ENCODE measurements at places on chromosomes 16 and 17.

- DNase-seq: no peak
Observed at GRCh38 chr16:19844945-19845641, 39.6 kb downstream of the GPRC5B start.

GRCh38 chr17:43809121-43809520 lies 23.8 kb downstream of the MPP3 start:
- DNase-seq: no peak

DNA sequence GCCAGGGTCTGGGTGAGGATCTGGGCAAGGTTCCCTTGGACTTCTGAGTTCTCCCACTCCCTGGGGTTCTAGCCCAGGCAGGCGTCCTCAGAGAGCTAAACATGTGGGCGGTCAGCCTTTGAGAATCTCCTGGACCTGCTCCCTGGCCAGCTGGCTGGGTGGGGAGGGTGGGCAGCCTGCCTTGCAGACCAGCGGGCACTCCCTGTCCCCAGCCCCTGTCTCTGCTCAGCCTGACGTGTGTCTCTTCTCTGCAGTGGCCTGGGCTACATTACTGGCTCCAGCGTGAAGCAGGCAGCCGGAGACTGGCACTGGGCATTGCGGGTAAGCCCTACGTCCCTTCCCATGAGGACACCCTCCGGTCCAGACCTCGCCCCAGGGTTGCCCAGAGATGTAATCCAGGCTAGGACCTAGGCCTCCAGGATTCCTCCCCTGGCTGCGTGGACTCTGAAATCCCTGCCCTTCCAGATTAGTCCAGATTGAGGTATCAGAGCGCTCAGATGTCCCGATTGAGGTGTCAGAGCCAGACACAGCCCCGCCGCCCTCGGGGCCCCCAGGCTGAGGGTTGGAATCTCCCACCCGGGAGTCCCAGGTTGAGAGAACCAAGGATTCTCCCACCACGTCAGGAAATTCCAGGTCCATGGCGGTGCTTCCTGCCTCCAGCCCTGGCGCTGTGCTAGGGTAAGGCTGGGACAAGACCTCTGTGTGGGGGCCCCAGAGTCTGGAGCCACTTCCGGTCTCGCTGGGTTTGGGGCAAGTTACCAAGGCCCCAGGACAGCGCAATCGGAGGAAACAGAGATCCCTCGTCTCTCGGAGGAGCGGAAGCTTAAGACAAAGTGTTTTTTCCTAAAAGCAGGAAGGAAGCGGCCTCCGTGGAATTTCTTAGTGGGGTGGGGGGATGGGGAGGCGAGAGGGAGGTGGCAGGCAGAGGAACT lies 24.1 kb downstream of the MYBBP1A start:
- DNase-seq: no peak

GRCh38 chr16:57863434-57864160 lies 61.3 kb upstream of the KIFC3 start:
- DNase-seq: no peak

GRCh38 chr17:64135000-64135399 lies 5.1 kb upstream of the ERN1 start:
- DNase-seq: no peak

GRCh38 chr16:19389246-19389645 lies 28.4 kb upstream of the TMC5 start:
- DNase-seq: no peak

GRCh38 chr17:75439287-75439686 lies 17.1 kb upstream of the TMEM94 start:
- no peak for DNase-seq

- DNase-seq: no peak
Observed at GRCh38 chr16:56950455-56950854, 11.3 kb upstream of the CETP start.

DNA sequence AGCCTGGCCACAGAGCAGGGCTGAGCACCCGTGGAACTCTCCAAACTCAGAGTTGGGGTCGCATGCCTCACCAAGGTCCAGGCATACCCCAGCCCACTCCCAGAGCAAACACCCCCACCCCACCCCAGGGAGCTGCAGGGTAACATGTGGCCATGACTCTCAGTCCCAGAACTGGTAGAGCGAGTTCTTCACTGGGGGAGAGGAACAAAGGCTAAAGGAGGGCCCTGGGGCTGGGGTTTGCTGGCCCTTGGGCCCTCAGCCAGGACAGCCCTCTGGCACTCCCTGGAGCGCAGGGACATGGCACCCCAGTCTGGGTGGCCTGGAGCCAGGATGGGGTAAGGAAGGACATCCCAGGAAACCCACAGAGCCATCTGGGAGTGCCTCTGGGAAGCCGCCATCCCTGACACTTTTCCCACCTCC lies 4.2 kb downstream of the HID1 start:
- DNase-seq: no peak

DNA sequence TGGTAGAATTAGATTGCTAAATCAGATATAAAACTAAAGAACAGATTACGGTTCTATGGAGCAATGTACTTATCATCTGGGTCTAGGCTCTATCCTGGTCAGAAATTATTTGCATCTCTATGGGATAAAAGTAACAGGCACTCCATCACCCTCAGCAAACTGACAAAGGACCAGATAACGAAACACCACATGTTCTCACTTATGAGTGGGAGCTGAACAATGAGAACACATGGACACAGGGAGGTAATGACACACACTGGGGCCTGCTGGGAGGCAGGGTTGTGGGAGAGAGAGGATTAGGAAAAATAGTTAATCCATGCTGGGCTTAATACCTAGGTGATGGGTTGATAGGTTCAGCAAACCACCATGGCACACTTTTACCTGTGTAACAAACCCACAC lies 61.9 kb downstream of the MPHOSPH6 start:
- DNase-seq: no peak

DNA sequence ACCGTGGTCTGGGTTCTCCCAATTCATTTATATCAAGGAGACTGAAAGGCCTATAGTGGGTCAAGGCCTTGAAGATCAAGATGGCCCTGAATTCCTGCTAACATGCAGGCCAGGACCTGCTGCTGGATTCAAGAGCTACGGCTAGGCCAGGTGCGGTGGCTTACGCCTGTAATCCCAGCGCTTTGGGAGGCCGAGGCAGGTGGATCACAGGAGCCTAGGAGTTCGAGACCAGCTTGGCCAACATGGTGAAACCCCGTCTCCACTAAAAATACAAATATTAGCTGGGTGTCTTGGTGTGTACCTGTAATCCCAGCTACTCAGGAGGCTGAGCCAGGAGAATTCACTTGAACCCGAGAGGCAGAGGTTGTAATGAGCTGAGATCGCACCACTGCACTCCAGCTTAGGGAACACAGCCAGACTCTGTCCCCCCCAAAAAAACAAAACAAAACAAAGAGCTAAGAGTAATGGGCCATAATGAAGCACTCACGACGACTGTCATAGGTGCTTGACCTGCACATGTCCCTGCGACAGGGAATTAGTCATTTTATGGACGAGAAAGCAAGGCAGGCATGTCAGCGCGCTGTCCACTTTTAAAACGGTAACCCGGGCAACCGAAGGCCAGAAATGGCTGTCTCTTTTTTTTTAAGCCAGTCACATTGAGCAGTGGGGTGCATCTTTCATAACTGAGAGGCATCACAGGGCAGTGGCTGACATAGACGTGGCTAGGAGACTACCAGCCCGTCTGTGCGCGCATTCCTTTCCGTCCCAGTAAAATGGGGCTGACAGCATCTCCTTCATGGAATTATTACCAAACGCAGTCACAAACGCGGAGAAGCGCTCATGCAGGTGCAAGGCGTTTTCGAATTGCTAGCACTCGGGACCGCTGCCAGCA lies 1.0 kb upstream of the FBRS start:
- no peak for DNase-seq

- no peak for DNase-seq
Observed at GRCh38 chr17:7834542-7834956, 532 bp downstream of the KDM6B start.

GRCh38 chr17:31226373-31226772 lies 70.7 kb downstream of the OMG start:
- no peak for DNase-seq

- no peak for DNase-seq
Observed at GRCh38 chr17:32342603-32343325, 791 bp upstream of the C17orf75 start.

DNA sequence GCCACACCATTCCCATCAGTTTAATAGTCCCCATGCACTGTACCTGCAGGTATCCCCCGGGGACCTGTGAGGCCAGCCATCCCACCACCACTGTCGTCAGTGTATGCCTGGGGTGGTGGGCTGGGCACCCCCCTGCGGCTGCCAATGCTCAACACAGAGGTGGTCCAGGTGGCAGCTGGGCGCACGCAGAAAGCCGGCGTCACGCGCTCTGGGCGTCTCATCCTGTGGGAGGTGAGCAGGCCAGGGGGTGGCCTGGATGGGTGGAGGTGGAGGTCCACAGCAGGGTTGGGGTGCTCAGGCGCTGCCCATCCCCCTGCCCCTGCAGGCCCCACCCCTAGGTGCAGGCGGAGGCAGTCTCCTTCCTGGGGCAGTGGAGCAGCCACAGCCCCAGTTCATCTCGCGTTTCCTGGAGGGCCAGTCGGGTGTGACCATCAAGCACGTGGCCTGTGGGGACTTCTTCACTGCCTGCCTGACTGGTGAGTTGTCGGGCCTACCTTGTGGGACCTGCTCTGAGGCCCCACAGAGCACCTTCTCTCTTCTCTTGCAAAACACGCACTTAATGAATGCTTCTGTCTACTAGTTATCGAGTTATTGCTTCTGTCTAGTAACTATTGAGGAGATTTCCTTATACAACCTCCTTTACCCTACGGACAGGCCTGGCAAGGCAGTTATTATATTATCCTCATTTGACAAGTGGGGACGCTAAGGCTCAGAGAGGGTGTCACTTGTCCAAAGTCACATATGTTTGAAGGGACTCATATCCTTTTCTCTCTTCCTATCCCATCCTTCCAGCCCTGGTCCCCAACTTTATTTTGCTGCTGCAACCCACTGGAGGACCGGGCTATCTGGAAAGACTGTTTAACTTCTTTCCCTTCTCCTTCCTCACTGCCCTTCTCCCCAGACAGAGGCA lies 5.8 kb upstream of the TRAF4 start:
- no peak for DNase-seq

DNA sequence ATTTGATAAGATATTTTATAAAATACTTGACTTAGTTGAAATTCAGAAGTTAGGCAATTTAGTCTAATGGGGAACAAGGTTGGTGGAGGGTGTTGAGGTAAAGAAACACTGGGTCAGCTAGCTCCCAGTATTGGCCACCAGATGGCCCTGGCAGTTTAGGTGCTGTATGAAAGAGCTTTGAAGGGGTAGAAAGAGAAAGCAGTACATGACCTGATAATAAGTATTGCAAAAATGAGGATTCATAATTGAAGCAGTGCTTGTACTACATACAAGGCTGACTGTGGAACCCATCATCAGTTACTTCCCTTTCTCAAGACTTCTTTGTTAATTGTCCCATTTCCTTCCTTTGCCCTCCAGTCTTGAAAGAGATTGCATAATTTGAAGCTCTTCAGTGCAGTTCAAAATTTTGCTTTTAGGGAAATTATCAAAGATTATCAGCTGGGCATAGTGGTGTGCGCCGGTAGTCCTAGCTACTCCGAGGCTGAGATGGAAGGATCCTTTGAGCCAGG lies 29.4 kb downstream of the TANC2 start:
- no peak for DNase-seq

DNA sequence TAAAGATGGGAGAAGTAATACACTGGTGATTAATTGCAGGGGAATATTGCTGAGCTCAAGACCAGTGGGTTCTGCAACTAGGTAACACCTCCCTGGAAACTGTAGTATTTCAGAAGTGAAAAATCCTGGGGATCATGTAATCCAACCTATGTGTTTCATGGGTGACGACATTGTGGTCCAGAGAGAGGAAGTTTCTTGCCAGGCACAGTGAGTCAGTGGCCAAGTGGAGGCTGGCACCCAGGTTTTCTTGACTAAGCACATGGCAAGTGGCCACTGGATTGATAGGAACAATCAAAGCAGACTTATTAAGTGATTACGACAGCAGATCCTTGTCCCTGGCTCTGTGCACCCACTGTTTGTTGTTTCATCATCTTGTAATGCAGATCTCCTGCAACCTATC lies 14.6 kb upstream of the CIITA start:
- no peak for DNase-seq

- no peak for DNase-seq
Observed at GRCh38 chr17:42438600-42439567, 15.8 kb upstream of the CAVIN1 start.

DNA sequence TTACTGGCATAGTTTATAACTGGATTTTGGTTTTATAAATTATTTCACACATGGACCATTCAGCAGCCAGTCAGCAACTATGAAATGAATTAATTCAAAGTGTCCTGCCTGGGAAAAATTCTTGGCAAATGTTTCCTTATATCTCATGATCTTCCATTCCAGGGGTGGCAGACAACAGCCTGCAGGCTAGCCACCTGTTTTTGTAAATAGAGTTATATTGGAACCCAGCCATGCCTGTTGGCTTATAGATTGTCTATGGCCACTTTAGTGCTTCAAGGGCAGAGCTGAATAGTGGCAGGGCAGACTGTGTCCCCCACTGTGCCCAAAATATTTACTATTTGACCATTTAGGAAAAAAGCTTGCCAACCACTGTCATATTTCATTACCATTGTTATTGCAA lies 613.7 kb downstream of the TMEM114 start:
- DNase-seq: no peak

DNA sequence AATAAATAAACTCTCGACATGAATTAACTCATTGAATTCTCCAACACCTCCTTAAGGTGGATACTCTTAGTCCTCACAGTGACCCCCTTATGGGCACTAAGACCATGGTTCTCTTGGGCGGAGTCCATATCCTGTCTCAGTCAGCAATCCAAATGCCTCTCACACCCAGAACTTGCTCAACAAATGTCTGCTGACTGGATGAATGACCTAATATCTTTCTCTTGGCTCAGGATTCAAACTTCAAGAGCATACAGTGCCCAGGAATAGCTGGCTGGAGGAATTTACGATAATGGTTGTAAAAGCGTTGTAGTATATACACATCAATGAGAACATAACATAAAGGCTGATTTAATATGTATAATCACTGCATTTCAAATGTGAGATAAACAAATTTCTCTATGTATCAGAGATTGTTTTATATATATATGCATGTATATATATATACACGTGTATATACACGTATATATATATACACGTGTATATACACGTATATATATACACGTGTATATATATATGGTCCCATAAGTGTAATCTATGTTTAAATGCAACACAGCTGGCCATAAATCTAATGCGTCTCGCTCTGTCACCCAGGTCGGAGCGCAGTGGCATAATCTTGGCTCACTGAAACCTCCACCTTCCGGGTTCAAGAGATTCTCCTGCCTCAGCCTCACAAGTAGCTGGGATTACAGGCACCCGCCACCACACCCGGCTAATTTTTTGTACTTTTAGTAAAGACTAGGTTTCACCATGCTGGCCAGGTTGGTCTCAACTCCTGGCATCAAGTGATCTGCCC lies 6.5 kb upstream of the UBB start:
- DNase-seq: no peak

DNA sequence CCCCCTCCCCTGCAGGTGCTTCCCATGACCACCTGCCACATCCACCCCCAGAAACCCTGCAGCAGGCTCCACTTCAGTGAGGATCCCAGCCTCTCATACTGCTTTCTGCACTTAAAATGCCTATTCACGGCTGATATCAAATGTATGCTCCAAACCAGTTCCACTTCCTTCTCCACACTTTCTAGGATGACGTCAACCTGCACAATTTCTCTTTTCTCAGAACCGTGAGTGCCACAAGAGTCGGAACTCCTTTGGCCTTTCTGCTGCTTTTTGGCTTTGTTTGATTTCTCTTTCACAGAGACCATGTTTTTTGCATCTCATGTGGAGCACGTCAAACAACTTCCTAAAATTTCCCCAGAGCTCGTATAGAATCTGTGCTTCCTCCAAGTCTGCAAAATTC lies 378.8 kb upstream of the TNRC6C start:
- DNase-seq: no peak

Measured in NCI-H1436 treated with DMSO at 0.1 percent for 48 hours (cell line).